ENCODE measurements at places on chromosomes 12 and 14.

DNA sequence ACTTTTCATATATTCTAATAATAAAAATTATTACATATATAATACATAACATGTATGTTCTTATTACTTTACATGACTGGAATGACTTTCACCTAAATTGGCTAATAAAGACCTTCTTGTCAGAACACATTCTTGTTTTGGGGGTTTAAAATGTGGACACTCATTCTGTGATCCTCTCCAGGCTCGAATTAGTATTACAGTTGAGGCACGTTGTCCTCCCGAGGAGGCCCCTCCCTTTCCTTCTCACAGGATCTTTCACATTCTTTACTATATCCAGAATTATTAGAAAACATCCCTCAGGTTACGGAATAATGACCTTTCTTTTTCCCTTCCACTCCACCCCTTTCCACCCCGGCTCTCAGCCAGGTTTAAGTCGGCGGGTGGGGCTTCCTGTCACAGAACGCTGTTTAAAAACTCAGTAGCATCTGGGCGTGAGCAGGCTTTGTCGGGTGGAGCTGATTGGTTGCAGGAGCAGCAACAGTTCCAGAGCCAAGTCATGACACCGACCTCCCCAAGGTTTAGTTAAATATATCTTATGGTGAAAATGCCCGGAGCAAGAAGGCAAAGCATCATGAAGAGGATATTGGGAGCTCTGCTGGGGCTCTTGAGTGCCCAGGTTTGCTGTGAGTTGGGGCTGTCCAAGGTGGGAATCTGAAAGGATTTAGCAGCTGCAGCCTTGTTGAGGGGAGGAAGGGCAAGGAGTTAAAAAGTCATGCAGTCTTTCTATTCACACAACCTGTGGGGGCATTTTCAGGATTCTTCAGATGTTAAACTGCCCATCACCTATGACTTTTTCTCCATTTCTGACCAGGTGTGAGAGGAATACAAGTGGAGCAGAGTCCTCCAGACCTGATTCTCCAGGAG is 396.7 kb upstream of the OR4E1 start:
- DNase-seq: peak; percentile 72

GRCh38 chr14:89996963-89997362 is 41.2 kb downstream of the TDP1 start:
- DNase-seq: no peak

- DNase-seq: no peak
Observed at GRCh38 chr14:31263485-31264133, 56.0 kb upstream of the HECTD1 start.

DNA sequence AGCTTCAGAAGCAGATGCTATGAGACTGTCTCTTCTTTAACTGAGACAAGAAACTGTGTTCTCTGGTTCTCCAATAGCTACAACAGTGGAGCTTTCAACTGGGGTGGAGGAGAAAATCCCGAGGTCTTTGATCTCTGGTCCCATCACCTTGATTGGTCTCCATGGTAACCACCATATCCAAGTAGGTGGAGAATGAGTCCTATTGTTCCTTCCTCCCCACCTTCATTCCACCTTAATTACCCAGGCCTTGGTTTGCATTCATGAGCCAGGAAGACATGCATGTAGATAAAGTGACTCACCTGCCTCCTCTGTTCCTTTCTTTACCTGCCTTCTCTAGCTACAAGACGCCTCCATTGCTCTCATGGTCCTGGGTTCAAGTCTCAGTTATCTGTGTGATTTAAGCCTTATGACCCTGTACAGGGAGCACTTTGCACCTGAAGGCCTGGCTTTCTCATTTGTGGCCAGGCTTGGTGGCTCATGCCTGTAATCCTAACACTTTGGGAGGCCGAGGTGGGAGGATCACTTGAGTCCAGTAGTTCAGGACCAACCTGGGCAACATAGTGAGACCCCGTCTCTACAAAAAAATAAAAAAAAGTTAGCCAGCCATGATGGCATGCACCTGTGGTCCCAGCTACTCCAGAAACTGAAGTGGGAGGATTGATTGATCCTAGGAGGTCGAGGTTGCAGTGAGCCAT is 157.7 kb upstream of the TBX3 start:
- DNase-seq: peak; percentile 86

GRCh38 chr14:53226553-53226952 is 73.4 kb upstream of the DDHD1 start:
- DNase-seq: no peak

- no peak for DNase-seq
Observed at GRCh38 chr12:15801770-15802744, 12.9 kb upstream of the EPS8 start.

- no peak for DNase-seq
Observed at GRCh38 chr12:56375598-56376434, 13.2 kb upstream of the APOF start.

GRCh38 chr14:68896132-68896531 is 83.0 kb downstream of the ACTN1 start:
- peak; percentile 14 for DNase-seq

DNA sequence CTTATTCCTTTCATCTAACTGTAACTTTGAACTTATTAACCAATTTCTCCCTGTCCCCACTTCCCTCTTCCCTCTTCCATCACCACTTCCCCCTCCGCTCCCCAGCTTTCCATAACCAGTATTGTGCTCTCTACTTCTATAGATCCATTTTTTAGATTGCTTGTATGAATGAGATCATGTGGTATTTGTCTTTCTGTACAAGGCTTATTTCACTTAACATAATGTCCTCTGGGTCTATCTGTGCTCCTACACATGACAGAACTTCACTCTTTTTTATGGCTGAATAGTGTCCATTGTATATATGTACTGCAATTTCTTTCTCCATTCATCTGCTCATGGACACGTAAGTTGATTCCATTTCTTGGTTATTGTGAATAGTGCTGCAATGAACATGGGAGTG is 14.4 kb downstream of the ERP27 start:
- DNase-seq: no peak

DNA sequence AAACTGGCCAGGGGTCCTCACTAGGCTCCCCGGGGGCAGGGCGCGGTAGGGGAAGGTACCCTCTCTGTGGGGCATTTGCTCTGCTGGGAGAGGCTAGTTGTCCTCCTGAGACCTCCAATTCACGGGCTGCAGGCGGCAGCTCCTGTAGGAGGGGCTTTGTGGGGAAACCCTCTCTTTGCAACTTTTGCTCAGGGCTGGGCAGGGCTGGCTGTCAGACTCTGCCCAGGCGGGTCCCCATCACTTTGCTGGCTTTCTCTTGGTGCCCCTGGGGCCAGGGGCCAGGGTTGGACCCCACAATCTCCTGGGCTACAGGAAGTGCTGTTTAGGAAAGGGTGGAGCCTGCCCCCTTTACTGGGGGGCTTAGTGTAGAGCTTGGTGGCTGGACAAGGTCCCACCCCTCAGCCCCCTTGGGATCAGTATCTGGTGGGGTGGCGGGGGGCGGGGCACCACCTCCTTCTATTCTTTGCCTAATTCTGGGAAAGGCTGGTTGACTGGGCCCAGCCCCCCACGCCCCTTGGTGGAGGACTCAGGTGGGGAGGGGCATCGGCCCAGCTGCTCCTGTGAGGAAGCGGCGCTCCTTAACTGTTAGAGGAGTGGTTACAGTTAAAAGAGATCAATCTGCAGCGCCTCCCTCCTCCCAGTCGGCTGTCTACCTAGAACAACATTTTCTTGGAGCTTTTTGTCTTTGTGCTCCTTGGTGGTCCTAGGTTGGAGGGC is 918.7 kb downstream of the AACS start:
- DNase-seq: peak; percentile 46

DNA sequence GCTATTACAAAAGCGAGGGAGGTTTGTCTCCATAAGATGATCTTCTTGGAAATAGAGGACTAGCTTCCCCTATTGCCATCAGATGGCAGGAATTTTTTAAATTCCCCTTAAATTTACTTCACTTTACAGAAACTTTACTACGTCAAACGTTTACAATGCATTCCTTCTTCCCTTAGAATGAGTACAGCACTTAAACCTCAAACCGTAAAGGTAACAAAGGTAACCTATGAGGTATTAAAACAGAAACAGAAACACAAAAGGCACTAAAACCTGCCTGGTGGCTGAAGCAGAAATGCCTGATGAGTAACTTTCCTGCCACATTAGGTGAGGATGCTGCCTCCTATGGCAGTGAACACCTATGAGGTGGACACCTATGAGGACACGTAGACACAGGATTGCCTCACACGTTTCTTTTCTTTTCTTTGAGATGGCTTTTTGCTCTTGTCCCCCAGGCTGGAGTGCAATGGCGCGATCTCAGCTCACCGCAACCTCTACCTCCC is 25.0 kb downstream of the DIO2 start:
- DNase-seq: no peak

- peak; percentile 71 for DNase-seq
Observed at GRCh38 chr14:76720382-76720813, 40.9 kb upstream of the VASH1 start.

DNA sequence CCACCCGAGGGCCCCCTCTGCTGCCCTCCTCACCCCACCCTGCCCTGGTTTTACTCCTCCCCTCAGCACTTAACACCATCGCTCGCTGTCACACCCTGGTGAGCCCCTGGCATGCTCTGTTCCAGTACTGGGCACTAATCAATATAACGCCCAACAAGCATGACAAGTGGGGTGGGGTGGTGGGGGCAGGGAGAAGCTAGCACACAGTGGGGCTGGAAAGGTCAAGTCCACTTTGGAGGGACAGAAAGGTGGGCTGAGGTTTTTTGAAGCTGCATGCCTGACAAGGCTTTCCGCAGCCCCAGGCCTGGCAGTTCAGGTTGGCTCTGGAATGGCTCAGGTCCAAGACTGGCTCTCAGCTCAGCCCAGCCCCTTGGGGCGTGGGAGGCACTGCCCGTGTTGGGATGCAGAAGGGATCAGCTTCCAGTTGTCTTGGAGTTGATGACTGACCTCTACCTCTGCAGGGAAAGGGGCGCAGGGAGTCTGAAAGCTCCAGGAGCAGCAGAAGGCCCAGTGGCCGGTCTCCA is 34.1 kb downstream of the PLEKHG3 start:
- no peak for DNase-seq

GRCh38 chr12:12003609-12004008 is 67.1 kb upstream of the BCL2L14 start:
- DNase-seq: no peak

- no peak for DNase-seq
Observed at GRCh38 chr12:89351489-89352241, 636 bp downstream of the DUSP6 start.

DNA sequence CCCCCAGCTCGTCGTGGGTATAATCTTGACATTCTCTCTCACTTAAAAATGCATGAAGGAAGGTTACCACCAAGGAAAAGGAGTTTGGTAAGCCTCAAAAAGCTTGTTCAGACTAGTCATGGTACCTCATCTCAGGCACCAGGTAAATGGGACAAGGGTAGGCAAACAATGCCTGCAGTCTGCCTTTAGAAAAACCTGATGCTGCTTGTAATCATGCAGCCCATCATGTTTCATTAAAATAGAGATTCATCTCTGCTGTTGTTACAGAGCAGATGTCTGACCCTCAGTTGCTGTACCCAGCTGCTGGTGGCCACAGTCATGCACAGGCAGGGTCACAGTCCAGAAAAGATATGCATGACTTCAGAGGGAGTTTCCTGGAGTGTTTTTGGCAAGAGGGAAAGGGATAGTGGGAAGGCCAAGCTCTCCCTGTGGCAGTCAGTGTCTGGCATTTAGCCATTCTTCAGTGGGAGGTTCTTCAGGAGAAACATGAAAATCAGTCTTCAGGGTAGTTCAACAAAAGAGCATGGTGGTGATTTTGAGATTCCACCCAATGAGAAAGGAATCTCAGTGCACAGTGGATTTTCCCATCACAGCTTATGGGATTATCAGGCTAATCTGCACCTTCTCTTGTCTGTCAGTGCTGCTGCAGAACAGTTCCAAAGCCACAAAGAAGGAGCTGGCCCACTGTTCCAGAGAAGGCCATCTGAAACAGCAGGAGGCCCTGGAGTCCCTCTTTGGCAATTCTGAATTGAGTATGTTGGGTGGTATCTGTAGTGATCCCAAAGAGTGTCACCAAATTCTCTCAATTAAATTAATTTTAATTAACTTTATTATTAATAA is 202.7 kb upstream of the FRMD6 start:
- no peak for DNase-seq

DNA sequence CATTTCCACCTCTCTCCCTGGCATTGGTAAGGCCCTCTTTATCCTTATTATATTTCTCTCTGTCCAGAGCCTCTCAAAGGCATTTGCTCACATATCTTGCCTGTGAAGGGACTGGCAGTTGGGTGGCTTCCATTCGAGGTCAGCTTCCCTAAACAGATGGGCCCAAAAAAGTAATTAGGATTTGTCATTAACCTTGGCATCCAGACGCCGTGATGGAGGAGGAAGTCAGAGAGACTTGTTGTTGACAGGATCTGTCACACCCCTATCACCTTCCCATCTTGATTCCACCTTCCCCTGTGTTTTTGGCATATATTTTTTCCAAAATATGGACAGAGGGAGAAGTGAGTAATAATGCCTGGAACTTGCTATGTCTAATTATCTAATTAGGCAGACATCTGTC is 54.0 kb upstream of the OAS1 start:
- no peak for DNase-seq

DNA sequence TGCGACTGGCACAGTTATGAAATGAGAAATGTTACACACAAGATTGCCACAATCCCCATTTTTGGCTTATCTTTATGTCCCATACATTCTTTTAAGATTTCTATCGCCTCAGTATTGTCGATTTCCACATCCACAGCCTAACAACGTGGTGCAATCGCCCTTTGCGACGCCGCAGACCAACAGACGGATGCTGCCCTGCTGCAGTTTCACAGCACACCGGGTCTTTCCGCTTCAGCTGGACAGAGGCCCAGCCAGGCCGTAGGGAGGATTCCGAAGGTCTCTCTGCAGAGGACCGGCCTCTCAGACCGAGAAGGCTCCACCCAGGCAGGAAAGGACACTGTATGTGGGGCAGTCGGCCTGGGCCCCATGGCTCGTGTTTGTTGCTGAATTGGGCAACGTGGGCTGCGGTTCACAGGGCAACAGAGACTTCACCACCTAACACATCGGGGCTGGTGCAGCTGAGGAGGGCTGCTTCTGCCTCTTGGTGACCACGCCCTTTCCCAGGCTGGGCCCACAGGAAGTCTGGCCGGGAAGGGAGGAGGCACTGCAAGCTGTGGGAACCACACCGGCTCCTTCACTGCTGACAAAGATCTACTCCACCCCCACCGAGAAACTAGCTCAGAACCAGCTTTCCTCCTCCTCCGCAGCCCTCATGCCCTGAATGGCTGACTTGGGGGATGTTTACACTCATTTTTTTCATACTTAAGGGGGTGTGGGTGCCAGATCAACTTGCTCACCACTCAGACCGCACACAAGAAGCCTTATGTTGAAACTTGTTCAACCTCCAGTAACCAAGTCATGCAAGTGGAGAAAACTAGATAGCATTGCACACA is 32.9 kb upstream of the MDM1 start:
- DNase-seq: peak; percentile 91

DNA sequence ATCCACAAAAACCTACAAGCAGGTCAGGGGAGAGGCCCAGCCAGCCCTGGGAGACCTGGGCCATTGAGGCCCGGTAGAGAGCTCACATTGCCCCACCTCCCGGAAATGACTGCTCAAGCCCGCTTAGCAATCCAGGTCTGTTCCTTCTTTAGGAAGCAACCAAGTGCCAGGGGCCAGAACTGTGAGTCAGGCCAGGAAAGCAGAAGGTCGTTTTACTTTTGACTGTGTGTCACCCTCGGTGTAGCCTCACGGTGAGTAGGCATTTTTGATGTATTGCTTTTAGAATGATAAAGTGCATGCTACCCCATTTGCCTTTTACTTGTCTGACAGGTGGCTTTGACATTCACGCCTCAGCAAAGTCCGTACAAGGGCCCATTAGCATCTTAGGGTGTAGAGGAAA is 25.4 kb upstream of the PWP1 start:
- no peak for DNase-seq

All from GM23338 (cell line).